ENCODE measurements at places on chromosomes 7 and 10. TPM values are rescaled to one million over a fixed set of nuclear protein-coding genes. Genes with fewer than 3 reads are reported as not detected.

DNA sequence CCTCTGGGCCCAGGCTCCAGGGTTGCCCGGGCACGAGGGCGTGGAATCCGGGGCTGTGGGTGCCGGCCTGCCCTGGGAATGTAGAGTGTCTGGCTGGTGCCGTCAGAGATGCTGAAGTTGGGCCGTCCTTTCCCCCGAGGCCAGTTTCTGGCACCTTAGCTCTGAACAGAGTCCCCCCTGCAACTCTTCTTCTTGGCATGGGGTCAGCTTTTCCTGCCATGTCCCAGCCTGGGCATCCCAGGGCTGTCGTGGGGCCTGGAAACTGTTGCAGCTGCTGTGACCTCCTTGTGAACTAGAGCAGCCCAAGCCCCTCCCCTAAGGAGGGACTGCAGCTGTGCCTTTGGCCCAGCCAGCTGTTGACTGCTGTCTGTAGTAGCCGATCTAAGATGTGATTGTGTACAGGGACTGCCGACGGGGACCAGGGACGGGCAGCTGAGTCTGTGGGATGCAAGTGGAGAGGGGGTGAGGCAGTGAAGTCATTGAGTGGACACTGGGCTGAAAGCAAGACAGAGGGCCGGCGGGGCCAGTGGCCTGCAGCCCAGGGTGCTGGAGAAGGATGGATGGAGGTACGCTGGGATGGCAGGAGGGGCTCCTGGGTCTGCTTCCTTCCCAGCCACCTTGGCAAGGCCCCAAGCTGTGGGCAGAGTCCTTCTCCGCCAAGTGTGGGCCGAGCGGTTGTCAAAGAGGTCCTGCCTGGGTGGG is 35.8 kb downstream of the GBX1 start:
- DNase-seq = no peak

- no peak for DNase-seq
Observed at GRCh38 chr7:4159154-4159501, 523.0 kb upstream of the FOXK1 start.

GRCh38 chr7:39754326-39755120 is 131.2 kb downstream of the RALA start:
- no peak for DNase-seq

- DNase-seq = no peak
Observed at GRCh38 chr7:135704698-135705097, 23.3 kb downstream of the SLC13A4 start.

DNA sequence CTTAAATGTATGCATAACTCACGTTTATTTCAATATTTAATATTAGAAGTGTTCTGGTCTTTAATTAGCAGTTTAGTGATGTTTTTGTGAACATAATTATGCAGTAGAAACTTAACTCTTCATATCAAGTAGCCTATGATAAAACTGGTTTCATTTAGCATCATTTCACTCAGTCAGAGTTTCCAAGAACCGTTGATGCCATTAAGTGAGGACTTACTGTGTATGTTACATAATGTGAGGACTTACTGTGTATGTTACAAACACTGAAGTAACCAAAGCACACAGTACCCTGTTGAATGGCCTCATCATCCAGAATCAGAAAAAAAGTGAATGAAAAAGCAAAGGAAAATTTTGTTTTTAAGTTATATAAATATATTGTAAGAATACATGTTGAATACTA is 32.9 kb upstream of the PBLD start:
- DNase-seq = no peak

DNA sequence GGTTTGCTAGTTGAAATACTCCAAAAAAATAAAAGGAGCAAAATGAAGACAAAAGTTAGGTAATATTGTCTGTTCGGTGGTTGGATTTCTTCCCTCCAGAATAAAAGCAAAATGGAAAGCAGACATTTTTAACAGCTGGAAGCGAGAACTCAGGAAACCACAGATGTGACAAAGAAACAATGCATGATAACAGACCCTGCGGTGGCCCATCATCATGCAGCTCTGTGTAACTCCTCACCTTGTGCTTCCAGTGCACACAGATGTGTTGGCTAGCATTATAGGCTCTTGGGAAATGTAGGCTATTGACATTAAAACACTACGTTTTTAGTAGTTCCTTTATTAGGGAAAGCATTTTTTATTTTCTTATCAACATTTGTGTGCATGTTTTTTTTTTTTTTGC is 53.9 kb upstream of the ARL4A start:
- no peak for DNase-seq

DNA sequence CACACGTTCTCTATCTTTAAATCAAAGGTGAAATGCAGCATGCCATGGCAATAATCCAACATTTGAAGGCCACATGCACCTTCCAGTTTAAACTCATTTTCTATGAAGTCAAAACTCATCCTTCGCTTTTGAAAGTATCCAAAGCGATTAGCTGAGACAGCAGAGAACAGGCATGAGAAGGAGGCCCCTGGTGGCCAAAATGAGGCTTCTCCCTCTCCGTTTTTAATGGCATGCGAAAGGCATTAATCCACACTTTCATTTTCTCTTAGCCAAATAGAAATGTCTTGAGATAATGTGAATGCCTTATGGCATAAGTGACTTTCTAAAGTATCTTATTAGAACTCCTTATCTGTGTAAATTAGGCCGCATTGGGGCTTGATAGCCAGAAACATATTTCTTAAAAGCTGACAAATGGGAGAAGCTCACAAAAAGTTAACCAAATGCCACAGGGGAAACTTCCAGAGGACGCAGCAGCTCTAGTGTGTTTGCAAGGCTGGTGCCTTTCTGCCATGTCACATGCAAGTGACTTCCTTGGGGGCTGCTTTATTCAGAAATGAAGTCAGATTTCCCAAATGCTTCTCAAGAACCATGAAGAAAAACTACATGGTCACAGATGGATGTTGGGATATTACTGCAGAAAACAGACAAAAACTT is 1189.6 kb downstream of the SORCS1 start:
- DNase-seq = no peak

SLC29A4 gene
- total RNA-seq = 0.18 TPM

CCL26 gene
- total RNA-seq = not detected

PPP1R17 gene
- not detected for total RNA-seq
